ENCODE measurements at places on chromosomes 6 and 20.
A peak's percentile ranks its signal among the peaks of the same experiment; 100 is the strongest.

- DNase-seq, result peak; percentile 92
These were observed 37.3 kb upstream of the BTN3A2 start for GRCh38 chr6:26327450-26328264.

DNA sequence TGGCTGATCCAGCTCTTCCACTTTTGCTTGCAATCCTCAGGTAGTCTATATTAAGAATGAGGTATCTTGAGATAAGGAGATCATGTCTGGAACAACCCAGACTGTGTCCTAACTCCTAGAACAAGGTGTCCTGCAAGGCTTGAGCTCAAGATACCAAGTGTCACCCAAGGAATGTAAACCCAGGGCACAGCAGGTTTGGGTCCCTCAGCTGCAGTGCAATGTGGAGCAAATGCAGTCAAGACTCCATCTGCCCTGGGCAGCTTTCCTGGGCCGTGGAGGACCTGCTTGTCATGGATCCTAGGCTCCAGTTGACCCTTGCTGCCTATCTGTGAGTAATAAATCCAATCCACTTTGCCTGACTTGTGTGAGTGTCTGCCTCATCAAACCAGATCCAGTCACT lies 166.1 kb downstream of the OTOR start:
- no peak for DNase-seq

- peak; percentile 19 for DNase-seq
These were observed 272.1 kb upstream of the TAB2 start for GRCh38 chr6:149045404-149045803.

GRCh38 chr6:85792254-85792653 lies 149.6 kb upstream of the SYNCRIP start:
- DNase-seq, result no peak

DNA sequence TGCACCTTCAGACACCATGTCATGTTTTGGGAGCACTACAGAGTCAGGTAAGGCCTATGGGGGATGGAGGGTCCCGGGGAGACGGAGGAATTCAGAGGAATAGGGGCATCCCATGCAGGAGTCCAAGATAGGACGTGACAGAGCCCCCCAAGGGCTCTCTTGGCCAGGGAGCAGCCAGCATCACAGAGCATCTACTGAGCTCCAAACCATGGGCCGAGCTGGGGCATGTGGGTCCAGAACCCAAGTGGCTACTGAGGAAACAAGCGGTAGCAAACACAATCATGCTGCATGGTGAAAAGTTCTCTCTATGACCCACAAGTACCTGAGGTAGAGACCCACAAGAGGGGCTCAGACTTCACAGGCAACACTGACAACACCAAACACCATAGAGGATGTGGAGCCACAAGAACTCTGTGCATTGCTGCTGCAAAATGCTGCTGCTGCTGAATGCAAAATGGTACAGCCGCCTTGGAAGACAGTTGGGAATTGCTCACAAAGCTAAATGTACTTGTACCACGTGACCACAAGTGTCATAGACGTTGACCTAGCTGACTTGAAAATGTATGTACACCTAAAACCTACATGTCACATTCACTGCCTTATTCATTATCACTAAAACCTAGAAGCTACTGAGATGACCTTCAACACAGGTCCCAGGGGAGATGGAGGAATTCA lies 33.4 kb upstream of the MAS1L start:
- DNase-seq, result no peak

DNA sequence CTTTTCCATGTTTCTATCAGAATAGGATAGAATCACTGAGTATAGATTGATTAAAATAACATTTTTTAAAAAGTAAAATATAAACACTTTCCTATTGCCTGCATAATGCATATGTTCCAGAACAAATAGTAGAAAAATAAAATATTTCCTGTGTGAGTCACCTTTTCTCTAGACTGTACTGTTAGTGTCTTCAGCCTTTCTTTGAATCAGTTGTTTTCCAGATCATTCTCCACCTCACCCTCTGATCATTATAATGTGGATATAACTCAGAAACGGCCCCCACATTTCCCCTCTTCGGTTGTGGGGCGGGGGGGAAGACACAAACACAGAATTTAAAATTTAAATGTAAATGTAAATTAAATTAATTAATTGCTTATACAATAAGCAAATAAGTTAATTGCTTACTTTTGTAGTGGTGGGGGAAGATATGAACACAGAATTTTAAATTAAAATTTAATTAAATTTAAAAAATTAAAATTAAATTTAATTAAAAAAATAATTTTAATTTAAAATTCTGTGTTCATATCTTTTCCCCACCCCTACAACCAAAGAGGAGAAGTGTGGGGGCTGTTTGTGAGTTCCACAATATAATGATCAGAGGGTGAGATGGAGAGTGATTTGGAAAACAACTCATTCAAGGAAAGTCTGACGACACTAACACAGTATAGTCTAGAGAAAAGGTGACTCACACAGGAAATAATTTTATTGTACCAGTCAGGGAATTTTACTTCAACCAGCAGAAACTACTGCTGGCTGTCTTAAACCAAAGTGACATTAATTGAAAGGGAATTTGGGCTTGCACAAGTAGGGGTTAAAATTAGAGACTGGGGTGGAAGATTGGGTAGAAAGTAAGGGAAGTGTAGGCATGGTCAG lies 37.1 kb upstream of the PROKR2 start:
- DNase-seq, result no peak

Measured in SK-MEL-5 (cell line).